ENCODE measurements at places on chromosomes 3 and 15. TPM values are rescaled to one million over a fixed set of nuclear protein-coding genes. Genes with fewer than 3 reads are reported as not detected.

- H3K36me3 ChIP-seq = no peaks in the 10 kb centered on the region
- H3K27me3 ChIP-seq = no peaks in the 10 kb centered on the region
- peaks cover 12% of the 10 kb centered on the region for H3K4me1 ChIP-seq
These were observed 97.2 kb downstream of the TBC1D5 start for GRCh38 chr3:17645074-17645698.

GRCh38 chr3:168598250-168598649, 502.5 kb upstream of the GOLIM4 start:
- H3K27ac ChIP-seq = no peak overlapping the region
- no peaks in the 10 kb centered on the region for H3K36me3 ChIP-seq
- no peaks in the 10 kb centered on the region for H3K4me1 ChIP-seq
- H3K4me3 ChIP-seq = no peak overlapping the region
- H3K27me3 ChIP-seq = no peaks in the 10 kb centered on the region

Gene BOC
- total RNA-seq = 6.1 TPM

Gene NLGN1
- total RNA-seq = 3.3 TPM

Gene GABRB3
- total RNA-seq = 3.2 TPM
